ENCODE measurements at places on chromosomes 2 and 18.

- H3K4me3 ChIP-seq: no peak overlapping the region
- 0 out of 2 replicates have a peak, but pooled peaks cover 3% of the 10 kb centered on the region for H3K36me3 ChIP-seq
- no peak overlapping the region for H3K27ac ChIP-seq
- no peak for DNase-seq
- peaks cover 9% of the 10 kb centered on the region for H3K4me1 ChIP-seq
- no peaks in the 10 kb centered on the region for H3K27me3 ChIP-seq
Measured at GRCh38 chr2:37394796-37395555, 50.5 kb downstream of the QPCT start.

DNA sequence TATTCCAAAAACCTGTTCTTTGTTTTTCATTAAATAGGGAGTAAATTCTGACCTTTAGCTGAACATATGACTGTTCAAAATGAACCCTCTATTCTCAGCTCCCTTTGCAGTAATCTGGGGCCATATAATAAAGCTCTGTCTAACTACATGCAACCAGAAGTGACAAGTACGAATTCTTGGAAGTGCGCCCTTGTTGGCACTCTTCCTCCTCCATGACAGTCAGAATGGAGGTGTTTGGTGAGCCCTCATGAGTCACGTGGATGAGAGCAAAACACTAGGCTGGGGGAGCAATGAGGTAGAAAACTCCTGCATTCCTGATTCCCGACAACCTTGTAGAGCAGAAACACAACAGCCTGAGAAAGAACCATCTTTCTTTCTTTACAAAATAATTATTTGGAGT lies 552.9 kb downstream of the FBXO15 start:
- H3K4me1 ChIP-seq: no peaks in the 10 kb centered on the region
- no peaks in the 10 kb centered on the region for H3K27me3 ChIP-seq
- H3K27ac ChIP-seq: no peak overlapping the region
- H3K4me3 ChIP-seq: no peak overlapping the region
- no peak for DNase-seq
- H3K36me3 ChIP-seq: no peaks in the 10 kb centered on the region

- H3K27me3 ChIP-seq: no peaks in the 10 kb centered on the region
- no peak overlapping the region for H3K27ac ChIP-seq
- no peak for DNase-seq
Measured at GRCh38 chr2:219071131-219071816, 10.6 kb upstream of the IHH start.

- H3K27ac ChIP-seq: no peak overlapping the region
- H3K4me1 ChIP-seq: no peaks in the 10 kb centered on the region
- no peaks in the 10 kb centered on the region for H3K27me3 ChIP-seq
- no peak for DNase-seq
- no peaks in the 10 kb centered on the region for H3K36me3 ChIP-seq
Measured at GRCh38 chr18:75023473-75023872, 185.5 kb downstream of the PTGR3 start.

DNA sequence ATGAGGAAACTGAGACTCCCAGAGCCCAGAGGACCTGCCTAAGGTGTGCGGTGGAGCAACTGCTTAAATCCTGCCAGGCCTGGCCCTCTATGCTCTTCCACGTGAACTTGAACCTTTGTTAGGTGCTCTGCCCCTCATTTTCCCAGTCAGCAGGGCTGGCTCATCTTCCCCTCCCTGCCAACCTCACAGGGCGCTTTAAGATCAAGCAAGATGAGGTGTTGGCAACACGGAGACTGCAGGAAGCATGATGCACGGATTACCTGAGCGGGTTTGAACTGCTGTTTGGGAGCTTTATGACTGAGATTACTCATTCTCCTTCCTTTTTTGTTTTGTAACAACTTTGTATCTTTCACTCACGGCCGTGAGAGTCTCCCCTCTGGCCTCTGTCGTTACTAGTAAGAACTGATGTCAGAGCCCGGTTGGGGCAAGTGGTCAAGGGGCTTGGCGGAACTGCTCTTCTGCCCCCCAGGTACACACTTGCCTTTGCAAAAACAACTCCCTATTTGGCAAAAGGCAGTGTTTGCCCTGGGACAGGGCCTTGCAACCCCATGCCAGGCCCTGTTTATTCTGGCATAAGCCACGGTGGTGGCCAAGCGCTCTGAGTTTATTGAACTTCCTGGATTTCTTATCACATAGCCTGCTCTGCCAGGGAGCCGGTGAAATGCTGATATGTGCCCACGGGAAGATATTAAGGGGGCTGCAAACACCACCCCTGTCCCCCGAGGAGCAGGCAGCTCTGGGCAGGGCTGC lies 127.8 kb downstream of the INHBB start:
- H3K4me3 ChIP-seq: no peak overlapping the region
- DNase-seq: no peak
- no peak overlapping the region for H3K27ac ChIP-seq

DNA sequence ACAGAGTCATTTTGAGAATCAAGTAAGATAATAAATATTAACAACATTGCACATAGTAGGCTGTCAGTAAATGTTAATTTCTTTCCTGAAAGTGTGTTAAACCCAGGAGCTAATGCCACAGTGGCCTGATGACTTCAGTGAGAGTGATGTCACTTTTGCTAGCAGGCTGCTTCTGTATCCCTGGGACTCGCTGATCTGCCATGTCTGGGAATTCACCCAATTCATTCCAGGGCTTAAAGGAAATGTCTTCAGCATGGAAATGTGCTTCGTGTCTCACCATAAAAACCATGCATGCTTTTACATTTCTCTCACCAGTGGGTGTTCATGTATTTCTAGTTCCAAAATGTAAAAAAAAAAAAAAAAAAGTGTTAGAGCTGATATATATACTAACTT lies 56.8 kb upstream of the MAPRE3 start:
- DNase-seq: no peak
- H3K27me3 ChIP-seq: no peaks in the 10 kb centered on the region
- peaks cover 2% of the 10 kb centered on the region for H3K4me1 ChIP-seq
- H3K27ac ChIP-seq: no peak overlapping the region

- DNase-seq: no peak
- H3K27me3 ChIP-seq: no peaks in the 10 kb centered on the region
- H3K4me3 ChIP-seq: no peak overlapping the region
- no peaks in the 10 kb centered on the region for H3K4me1 ChIP-seq
Measured at GRCh38 chr2:27638037-27638637, 9.3 kb downstream of the GPN1 start.

GRCh38 chr2:232626584-232626983 lies 6.8 kb upstream of the EFHD1 start:
- H3K4me3 ChIP-seq: no peak overlapping the region
- no peaks in the 10 kb centered on the region for H3K27me3 ChIP-seq
- no peaks in the 10 kb centered on the region for H3K4me1 ChIP-seq

DNA sequence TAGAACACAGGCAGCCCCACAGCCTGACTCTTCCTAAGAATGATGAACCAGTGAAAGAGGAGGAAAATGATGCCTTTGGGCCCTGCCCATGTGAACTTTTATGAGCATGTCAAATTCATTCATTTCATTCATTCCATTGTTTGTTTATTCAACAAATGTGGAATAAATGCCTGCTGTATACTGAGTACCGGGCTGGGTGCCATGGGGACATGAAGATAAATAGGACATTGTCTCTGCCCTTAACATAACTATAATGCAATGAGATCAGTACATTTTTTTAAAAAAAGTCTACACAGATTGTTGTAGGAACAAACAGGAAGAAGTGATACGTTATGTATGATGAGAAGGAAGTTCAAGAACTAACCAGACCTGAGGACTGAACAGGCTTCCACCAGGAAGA lies 14.7 kb downstream of the MREG start:
- DNase-seq: no peak
- H3K36me3 ChIP-seq: peaks cover 14% of the 10 kb centered on the region
- H3K27ac ChIP-seq: no peak overlapping the region
- H3K27me3 ChIP-seq: no peaks in the 10 kb centered on the region
- H3K4me1 ChIP-seq: peaks cover 7% of the 10 kb centered on the region

GRCh38 chr2:45734336-45734735 lies 82.9 kb downstream of the PRKCE start:
- H3K27me3 ChIP-seq: no peaks in the 10 kb centered on the region
- no peaks in the 10 kb centered on the region for H3K36me3 ChIP-seq
- no peaks in the 10 kb centered on the region for H3K4me1 ChIP-seq
- H3K4me3 ChIP-seq: no peak overlapping the region

DNA sequence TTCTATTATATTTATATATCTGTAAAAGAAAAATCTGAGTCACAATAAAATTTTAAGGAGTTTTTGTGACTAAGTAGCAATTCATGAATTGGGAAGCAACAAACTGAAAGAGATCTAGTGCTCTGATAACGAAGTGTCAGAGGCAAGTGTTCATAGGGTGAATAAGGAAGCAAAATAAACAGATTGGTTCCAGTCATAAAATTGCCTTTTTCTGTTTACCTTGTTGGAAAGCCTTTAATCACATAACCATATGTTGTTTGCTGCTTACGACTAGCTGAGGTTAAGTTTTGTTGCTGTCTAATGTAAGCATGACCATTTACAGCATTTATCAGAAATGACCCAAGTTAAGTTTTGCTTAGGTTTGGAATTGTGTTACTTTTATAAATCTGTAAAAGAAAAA lies 358.9 kb downstream of the ARL6IP6 start:
- DNase-seq: no peak
- no peaks in the 10 kb centered on the region for H3K4me1 ChIP-seq
- H3K36me3 ChIP-seq: no peaks in the 10 kb centered on the region
- H3K27ac ChIP-seq: no peak overlapping the region
- no peak overlapping the region for H3K4me3 ChIP-seq

DNA sequence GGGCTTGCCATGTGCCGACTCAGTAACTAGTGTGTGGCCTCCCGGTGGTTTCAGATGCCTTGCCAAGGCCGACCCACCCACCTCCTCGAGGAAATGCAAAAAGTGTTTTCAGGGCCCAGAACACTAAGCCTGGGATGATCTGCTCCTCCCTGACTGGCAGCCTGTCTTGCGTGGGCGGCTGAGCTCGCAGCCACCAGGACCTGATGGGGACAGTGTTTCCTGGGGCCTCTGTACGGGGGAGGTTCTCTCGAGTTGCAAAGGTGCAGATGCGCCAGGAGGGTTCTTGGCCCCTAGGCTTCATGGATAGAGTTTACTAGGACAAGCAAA lies 85.2 kb downstream of the GLI2 start:
- no peak overlapping the region for H3K27ac ChIP-seq
- peaks cover 16% of the 10 kb centered on the region for H3K4me1 ChIP-seq
- DNase-seq: no peak
- peak overlapping the region; percentile 25 for H3K4me3 ChIP-seq
- no peaks in the 10 kb centered on the region for H3K27me3 ChIP-seq

- H3K27me3 ChIP-seq: no peaks in the 10 kb centered on the region
- no peak for DNase-seq
- H3K4me1 ChIP-seq: no peaks in the 10 kb centered on the region
- no peaks in the 10 kb centered on the region for H3K36me3 ChIP-seq
Measured at GRCh38 chr2:223081789-223082188, 29.8 kb downstream of the KCNE4 start.

DNA sequence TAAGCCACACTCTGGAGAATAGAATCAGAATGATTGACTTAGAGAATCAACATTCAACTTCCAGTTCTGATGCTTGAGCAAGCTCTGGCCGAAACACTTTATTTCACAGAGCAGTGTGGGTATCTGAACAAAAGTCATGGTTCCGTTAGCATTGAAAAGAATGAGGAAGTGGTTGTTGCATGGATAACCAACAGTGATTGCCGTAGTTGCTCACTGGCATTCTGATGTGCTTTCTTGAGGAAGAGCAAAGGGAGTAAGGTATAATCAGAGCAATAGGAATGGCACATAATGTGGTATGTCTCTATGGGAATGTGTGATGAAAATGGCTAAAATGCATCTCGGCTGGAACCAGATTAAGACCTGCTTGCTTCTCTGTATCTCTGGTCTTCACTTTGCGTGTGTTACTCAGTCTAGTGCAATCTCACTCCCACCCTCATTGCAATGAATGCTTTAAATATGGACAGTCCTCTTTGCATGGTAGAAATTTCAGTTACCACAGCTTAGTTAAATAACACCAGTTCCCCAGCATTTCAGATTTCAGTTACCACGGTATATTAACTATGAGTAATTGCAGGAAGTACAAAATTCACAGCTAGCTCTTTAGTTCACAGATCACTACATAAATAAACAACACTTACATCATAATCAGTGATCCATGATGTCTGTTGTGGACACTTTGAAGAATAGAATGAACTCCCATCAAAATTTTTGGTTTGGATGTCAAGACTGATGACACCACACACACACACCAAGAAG lies 7.8 kb upstream of the RAB12 start:
- no peak overlapping the region for H3K27ac ChIP-seq
- no peak for DNase-seq
- H3K36me3 ChIP-seq: no peaks in the 10 kb centered on the region
- no peaks in the 10 kb centered on the region for H3K4me1 ChIP-seq
- H3K27me3 ChIP-seq: no peaks in the 10 kb centered on the region

DNA sequence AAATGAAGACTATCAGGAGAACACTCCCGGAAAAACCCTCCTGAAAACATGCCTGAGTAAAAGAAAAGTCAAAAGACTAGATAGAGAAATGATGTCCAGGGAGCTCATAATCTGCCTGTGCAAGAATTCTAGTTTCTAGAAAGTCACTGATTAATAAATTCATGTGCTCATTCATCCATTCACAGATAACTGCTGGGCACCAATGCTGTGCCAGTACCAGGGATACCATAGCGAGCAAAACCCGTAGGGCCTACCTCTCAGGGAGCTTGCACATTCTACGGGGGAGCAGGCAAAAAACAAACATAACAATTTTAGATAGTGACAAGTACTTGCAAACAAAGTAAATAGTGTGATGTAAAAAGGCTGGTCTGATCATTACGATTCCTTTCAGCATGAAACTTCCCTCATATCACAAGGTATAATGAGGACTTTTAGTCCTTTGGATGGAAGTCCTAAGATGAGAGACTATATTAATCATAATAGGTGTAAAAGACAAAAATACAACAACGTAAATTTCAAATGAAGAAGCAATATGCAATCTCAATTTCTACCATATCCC lies 289.9 kb downstream of the AFF3 start:
- no peaks in the 10 kb centered on the region for H3K4me1 ChIP-seq
- no peak overlapping the region for H3K4me3 ChIP-seq
- H3K36me3 ChIP-seq: no peaks in the 10 kb centered on the region
- no peaks in the 10 kb centered on the region for H3K27me3 ChIP-seq
- H3K27ac ChIP-seq: no peak overlapping the region

GRCh38 chr18:46891742-46892214 lies 25.5 kb downstream of the PIAS2 start:
- H3K27ac ChIP-seq: no peak overlapping the region
- no peaks in the 10 kb centered on the region for H3K4me1 ChIP-seq
- no peak overlapping the region for H3K4me3 ChIP-seq
- DNase-seq: no peak
- peaks cover 52% of the 10 kb centered on the region for H3K36me3 ChIP-seq
- H3K27me3 ChIP-seq: no peaks in the 10 kb centered on the region

- H3K27ac ChIP-seq: no peak overlapping the region
- H3K4me1 ChIP-seq: peaks cover 20% of the 10 kb centered on the region
- peak; percentile 93 for DNase-seq
- no peaks in the 10 kb centered on the region for H3K27me3 ChIP-seq
- no peaks in the 10 kb centered on the region for H3K36me3 ChIP-seq
- H3K4me3 ChIP-seq: 0 out of 3 replicates have a peak overlapping the region, but pooled peaks have one; percentile 23
Measured at GRCh38 chr18:37577051-37577611, 11.5 kb upstream of the CELF4 start.

Measured in H9 (cell line).